Mesendoderm (in vitro differentiated cells): ENCODE measurements at places on chromosomes 3 and 15.

DNA sequence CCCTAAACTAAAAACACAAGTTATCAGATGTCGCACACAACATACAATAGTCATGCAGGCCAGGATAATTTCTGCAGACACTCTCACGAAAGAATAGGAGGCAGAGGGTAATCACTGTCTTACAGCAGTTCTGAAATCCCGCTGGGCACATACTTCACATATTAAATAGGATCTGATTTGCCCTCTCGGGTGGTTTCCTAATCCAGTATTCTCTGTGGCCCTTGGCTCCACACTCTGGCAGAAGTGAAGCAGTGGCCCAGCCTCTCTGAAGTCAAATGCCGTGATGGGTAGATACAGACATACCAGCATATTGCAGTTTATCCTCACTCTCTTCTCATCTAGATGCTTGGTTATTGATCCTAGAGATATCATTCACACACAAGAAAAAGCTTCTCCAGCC is 19.0 kb downstream of the GADL1 start:
- H3K36me3 ChIP-seq: no peaks in the 10 kb centered on the region
- H3K4me3 ChIP-seq: no peak overlapping the region

- no peak overlapping the region for H3K27ac ChIP-seq
- H3K36me3 ChIP-seq: no peaks in the 10 kb centered on the region
- DNase-seq: no peak
- no peak overlapping the region for H3K4me3 ChIP-seq
- no peaks in the 10 kb centered on the region for H3K4me1 ChIP-seq
- H3K27me3 ChIP-seq: no peaks in the 10 kb centered on the region
Measured at GRCh38 chr3:21944251-21944650, 193.2 kb upstream of the ZNF385D start.

GRCh38 chr15:101068523-101068960 is 149.4 kb downstream of the LRRK1 start:
- no peaks in the 10 kb centered on the region for H3K27me3 ChIP-seq
- peaks cover 13% of the 10 kb centered on the region for H3K4me1 ChIP-seq
- H3K4me3 ChIP-seq: no peak overlapping the region
- H3K27ac ChIP-seq: peak overlapping the region; percentile 85

DNA sequence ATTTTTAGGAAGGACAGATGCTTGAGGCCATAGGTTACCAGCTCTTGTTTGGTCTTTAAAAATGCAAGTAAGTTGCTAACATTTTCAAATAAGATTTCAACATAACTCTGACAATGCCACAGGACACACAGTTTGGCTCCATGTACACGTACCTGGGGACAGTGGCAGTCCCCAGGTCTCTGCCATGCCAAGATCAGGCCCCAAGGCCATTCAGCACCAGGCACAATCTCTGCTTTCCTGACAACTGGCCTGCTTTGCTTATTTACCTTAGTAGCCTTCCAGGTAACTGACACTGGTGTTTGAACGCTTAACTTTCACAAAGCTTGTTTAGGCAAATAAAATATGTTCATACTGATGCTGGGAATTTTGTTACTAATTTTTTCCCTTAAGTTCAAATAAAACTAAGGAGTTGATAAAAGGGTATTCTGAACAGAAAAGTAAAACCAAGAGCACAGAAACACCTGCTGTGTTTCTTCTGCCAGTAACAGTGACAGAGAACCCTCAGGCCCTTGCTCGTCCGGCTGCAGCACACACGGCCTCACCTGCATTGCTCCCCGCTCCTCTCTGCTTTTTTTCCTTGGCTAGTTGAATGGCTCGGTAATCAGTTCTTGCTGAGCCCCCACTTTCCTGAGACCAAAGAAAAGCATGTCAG is 16.5 kb downstream of the ZXDC start:
- no peak overlapping the region for H3K27ac ChIP-seq
- peaks cover 18% of the 10 kb centered on the region for H3K36me3 ChIP-seq
- H3K4me3 ChIP-seq: no peak overlapping the region
- no peak for DNase-seq
- no peaks in the 10 kb centered on the region for H3K27me3 ChIP-seq
- H3K4me1 ChIP-seq: no peaks in the 10 kb centered on the region

DNA sequence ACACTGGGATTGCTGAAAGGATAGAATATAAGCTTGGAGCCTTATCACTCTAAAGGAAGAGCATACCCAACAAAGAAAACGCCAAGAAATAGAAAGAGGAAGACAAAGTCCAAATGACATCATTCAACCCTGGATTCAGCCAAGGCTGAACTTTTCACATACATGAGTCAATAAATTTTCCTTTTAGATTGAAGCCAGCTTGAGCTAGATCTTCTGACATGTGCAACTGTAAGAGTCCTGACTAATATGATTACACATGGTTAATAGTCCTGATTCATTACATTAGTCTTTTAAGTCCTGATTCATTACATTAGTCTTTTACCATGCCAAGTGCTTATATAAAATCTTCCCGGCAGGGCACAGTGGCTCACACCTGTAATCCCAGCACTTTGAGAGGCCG is 13.6 kb upstream of the DENND6A start:
- no peak overlapping the region for H3K4me3 ChIP-seq
- DNase-seq: no peak
- H3K4me1 ChIP-seq: no peaks in the 10 kb centered on the region
- no peak overlapping the region for H3K27ac ChIP-seq

GRCh38 chr3:27553886-27554540 is 69.8 kb upstream of the SLC4A7 start:
- H3K27ac ChIP-seq: no peak overlapping the region
- H3K36me3 ChIP-seq: no peaks in the 10 kb centered on the region
- no peaks in the 10 kb centered on the region for H3K27me3 ChIP-seq
- DNase-seq: no peak

- no peaks in the 10 kb centered on the region for H3K4me1 ChIP-seq
- H3K27me3 ChIP-seq: no peaks in the 10 kb centered on the region
- no peak for DNase-seq
- H3K36me3 ChIP-seq: no peaks in the 10 kb centered on the region
Measured at GRCh38 chr3:43279532-43279931, 6.8 kb upstream of the SNRK start.

GRCh38 chr3:66073464-66074141 is 34.9 kb upstream of the MAGI1 start:
- no peak for DNase-seq
- H3K27ac ChIP-seq: no peak overlapping the region
- no peaks in the 10 kb centered on the region for H3K27me3 ChIP-seq
- H3K4me3 ChIP-seq: no peak overlapping the region

GRCh38 chr3:74167926-74168325 is 446.5 kb downstream of the CNTN3 start:
- H3K4me1 ChIP-seq: no peaks in the 10 kb centered on the region
- DNase-seq: no peak
- H3K27ac ChIP-seq: no peak overlapping the region

DNA sequence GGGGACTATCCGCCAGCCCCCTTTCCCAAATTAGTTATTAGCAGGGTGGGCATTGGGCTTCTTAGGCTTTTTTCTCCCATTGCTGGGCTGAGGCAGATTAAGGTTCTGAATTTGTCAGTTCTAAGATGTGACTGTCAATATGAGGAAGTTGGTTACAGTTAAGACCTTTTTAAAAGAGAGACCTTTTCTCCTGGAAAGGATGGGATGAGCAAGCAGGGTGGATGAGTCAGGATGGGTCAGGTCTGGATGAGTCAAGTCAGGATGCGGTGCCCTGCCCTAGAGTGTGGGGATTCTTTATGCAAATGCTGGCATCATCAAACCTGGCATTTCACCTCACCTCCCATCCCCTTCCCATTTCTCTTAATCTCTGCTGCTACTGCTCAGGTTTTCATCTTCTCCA is 1.9 kb downstream of the AEN start:
- peak; percentile 70 for DNase-seq
- no peak overlapping the region for H3K27ac ChIP-seq
- peaks cover 10% of the 10 kb centered on the region for H3K4me1 ChIP-seq
- H3K36me3 ChIP-seq: peaks cover 13% of the 10 kb centered on the region
- H3K4me3 ChIP-seq: no peak overlapping the region

DNA sequence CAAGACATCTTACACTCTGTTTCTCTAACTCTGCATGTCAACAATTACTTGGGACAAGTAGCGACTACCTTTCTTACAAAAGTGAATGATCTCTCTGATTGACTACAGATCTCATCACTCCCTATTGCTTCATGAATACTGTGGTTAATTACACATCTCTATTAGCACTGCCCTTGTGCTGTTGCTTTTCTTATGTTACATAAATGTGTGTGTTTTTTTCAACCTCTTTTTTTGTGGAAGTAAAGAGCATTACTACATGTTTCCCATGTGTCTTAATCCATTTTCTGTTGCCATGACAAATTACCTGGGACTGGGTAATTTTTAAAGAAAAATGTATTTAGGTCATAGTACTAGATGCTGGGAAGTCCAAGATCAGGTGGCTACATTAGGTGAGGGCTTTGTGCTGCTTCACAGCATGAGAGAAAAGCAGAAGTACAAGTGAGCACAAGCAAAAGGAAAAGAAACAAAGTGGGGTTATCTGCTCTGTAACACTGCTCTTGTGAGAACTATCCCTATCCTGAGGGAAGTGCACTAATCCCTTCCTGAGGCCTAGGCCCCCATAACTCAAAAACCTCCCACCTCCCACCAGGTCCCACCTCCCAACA is 298.2 kb upstream of the SATB1 start:
- H3K27me3 ChIP-seq: no peaks in the 10 kb centered on the region
- no peak overlapping the region for H3K27ac ChIP-seq
- no peak overlapping the region for H3K4me3 ChIP-seq
- no peaks in the 10 kb centered on the region for H3K36me3 ChIP-seq

DNA sequence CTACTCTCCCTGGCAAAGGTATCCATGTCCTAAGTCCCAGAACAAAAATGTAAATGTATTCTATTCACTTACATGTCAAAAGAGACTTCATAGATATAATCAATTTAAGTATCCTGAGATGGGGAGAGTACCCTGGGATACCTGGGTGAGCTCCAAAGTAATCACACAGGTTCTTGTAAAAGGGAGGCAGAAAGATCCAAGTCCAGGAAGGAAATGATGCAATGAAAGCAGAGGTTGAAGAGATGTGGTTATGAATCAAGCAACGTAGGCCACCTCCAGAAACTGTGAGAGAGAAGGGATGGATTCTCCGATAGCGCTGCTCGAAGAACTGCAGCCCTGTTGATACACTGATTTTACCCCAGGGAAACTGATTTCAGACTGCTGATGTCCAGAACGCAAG is 93.9 kb upstream of the VGLL3 start:
- H3K4me1 ChIP-seq: peaks cover 2% of the 10 kb centered on the region
- no peaks in the 10 kb centered on the region for H3K27me3 ChIP-seq
- no peak overlapping the region for H3K27ac ChIP-seq
- DNase-seq: no peak

DNA sequence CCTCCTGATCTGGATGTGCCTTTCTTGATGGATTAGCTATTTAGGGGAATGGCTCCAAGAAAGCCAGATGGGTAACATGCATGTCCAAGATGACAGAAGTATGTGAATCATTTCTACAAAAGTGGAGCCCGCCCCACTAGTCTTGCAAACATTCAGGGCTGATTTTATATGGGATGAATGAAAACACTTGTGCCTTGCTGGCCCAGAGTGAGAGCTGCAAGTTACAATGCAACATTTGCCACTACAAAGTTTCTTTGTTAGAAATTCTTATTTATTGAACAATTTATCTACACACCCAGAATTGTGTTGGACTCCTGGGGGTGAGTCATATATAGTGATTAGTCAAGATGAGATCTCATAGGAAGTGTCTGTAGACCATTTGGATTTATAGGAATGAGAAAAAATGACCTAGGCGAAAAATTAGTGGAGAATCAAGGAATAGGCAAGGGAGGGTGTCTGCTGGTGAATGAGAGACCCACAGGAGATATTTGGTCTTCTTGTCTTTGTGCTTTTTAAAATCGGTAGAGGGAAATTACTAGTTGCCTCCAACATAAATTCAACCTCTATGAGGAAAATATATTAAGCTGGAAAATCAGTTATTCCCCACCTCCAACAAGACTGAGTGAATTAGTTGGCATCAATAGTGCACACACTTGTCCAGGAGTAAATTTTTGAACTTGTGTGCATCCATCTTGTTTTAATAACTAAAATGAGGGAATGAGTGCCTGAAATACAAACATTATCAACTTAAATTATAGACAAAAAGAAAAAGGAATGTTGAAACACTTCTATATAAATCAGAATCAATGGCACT is 53.5 kb upstream of the DCBLD2 start:
- no peak overlapping the region for H3K27ac ChIP-seq
- no peak overlapping the region for H3K4me3 ChIP-seq
- H3K4me1 ChIP-seq: no peaks in the 10 kb centered on the region
- H3K27me3 ChIP-seq: no peaks in the 10 kb centered on the region
- H3K36me3 ChIP-seq: no peaks in the 10 kb centered on the region

DNA sequence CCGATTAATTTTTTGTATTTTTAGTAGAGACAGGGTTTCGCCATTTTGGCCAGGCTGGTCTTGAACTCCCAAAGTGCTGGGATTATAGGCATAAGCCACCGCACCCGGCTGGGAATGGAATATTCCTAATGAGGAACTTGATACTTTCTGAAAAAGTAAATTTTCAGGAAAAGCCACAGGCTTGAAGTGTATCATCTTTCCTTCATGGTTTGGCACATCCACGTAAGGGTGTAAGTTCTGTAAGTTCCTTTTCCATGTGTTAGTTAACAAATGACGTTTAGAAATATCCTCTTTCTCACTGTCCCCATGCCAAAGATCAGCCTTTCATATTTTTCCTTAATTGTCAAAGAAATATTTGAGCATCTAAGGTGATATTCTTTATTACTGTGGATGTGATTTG is 24.9 kb downstream of the TMEM45A start:
- no peak overlapping the region for H3K27ac ChIP-seq
- H3K4me3 ChIP-seq: no peak overlapping the region
- H3K27me3 ChIP-seq: no peaks in the 10 kb centered on the region
- no peaks in the 10 kb centered on the region for H3K4me1 ChIP-seq
- H3K36me3 ChIP-seq: no peaks in the 10 kb centered on the region

DNA sequence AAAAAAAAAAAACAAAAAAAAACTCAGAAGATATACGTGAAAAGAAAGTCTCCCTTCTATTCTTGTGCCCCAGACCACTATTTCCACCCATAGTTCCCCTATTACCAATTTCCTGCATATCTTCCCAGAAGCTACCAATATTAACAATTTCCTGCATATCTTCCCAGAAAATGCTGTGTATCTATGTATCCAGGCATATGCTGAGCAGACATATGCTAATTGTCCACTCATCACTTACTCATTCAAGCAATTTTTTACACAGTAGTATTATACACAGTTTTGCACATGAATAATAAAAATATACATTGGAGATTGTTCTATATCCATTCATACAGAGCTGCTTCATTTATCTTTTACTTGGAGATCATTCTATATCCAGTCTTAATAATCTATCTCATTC is 12.6 kb upstream of the SLMAP start:
- H3K36me3 ChIP-seq: no peaks in the 10 kb centered on the region
- no peaks in the 10 kb centered on the region for H3K4me1 ChIP-seq
- H3K4me3 ChIP-seq: no peak overlapping the region
- H3K27me3 ChIP-seq: no peaks in the 10 kb centered on the region
- no peak overlapping the region for H3K27ac ChIP-seq
- no peak for DNase-seq

GRCh38 chr3:154852515-154852914 is 227.6 kb upstream of the MME start:
- H3K27me3 ChIP-seq: no peaks in the 10 kb centered on the region
- H3K4me1 ChIP-seq: no peaks in the 10 kb centered on the region
- H3K4me3 ChIP-seq: no peak overlapping the region
- no peak overlapping the region for H3K27ac ChIP-seq
- no peak for DNase-seq
